ENCODE measurements at places on chromosomes 5 and 9. TPM values are rescaled to one million over a fixed set of nuclear protein-coding genes. Genes with fewer than 3 reads are reported as not detected.

GRCh38 chr5:43041669-43042175, 1.6 kb upstream of the ANXA2R start:
- peak; percentile 80 for DNase-seq

GRCh38 chr5:107364443-107365319, 306.1 kb downstream of the EFNA5 start:
- no peak for DNase-seq

DNA sequence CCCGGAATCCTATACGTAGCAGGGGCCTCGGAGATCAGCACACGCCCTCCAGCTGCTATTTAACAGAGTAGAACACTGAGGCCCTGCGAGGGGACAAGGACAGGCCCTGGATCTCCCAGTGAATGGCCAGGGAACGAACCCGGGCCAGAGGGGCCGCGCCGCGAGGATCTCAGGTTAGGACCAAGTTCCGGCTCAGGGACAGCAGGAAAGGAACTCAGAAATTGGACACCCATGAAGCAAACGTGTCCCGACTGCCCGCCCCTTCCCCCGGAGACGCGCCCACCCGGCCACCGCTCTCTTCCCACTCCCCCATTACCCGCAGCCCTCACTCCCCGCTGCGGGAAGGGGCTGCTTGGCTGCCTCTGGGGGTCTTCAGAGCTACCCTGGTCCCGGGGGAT, 1.0 kb upstream of the FOXE1 start:
- peak; percentile 66 for DNase-seq

GRCh38 chr9:77981332-77981731, 50.3 kb downstream of the GNAQ start:
- peak; percentile 81 for DNase-seq

DNA sequence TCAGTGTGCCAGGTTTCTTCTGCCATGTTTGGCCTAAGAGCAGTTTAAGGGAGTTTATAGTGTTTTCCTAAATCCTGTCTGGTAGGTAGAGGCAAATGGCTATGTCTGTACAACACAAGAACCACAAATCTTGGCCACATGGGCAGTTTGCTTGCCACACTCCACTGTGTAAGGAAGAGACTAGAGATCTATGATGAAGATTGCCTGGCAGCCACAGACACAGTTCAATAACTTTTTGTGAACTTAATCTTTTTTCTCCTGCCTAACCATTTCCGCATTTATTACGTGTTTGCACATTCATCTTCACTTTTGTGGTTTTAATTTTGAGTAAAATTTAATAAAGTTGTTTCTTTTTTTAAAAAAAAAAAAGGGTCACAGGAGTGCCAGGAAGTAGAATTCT, 5.8 kb downstream of the MFAP3 start:
- DNase-seq, result no peak

DNA sequence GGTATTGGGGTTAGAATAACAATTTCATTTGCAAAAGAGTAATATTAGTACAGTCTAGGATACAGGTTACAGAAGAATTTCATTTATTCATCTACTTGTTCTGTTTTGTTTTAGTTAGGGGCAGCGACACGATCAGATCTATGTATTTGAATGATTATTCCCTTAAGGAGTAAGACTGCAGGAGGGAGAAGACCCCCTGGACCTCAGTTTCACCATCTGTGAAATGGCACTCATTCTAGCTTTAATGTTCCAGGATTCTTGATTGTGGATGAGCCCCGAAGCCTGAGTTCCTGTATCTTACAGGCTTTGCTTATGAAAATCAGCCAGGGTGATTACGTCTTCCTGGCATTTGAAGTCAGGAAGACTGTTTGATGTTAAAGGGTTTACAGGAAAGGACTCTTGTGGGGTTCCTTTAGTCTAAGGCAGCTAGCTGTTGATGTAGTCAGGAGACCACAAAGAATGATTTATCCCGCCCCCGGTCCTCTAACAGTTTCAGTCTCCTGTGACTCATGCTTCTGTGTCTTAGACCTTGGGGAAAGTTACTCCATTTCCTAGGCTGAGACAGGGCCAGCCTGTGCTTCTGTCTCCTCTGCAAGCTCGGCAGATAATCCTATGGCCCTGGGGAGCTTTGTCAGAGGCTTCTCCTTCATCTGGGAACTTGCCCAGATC, 11.5 kb downstream of the SMIM3 start:
- no peak for DNase-seq

DNA sequence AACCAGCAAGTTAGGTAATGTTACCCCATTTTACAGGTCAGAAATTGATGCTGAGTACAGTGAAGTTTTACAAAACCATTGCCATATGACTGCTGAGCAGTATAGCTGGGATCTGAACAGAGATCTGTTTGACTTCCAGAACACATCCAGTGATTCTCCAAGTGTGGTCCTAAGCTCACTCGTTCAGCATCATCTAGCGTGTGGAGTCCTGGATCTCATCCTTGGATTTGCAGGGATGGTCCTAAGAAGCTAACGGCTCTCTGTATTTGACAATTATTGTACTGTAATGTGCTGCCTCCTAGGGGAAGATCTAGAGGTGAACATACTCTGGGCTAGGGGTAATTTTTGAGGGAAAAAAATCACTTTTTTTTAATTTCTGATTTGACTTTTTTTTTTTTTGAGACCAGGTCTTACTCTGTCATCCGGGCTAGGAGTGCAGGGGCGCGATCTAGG, 1.4 kb downstream of the SLC26A2 start:
- no peak for DNase-seq

- no peak for DNase-seq
Measured at GRCh38 chr5:110727025-110727314, 499 bp upstream of the TMEM232 start.

GRCh38 chr5:111121926-111122325, 29.8 kb downstream of the WDR36 start:
- DNase-seq, result no peak

DNA sequence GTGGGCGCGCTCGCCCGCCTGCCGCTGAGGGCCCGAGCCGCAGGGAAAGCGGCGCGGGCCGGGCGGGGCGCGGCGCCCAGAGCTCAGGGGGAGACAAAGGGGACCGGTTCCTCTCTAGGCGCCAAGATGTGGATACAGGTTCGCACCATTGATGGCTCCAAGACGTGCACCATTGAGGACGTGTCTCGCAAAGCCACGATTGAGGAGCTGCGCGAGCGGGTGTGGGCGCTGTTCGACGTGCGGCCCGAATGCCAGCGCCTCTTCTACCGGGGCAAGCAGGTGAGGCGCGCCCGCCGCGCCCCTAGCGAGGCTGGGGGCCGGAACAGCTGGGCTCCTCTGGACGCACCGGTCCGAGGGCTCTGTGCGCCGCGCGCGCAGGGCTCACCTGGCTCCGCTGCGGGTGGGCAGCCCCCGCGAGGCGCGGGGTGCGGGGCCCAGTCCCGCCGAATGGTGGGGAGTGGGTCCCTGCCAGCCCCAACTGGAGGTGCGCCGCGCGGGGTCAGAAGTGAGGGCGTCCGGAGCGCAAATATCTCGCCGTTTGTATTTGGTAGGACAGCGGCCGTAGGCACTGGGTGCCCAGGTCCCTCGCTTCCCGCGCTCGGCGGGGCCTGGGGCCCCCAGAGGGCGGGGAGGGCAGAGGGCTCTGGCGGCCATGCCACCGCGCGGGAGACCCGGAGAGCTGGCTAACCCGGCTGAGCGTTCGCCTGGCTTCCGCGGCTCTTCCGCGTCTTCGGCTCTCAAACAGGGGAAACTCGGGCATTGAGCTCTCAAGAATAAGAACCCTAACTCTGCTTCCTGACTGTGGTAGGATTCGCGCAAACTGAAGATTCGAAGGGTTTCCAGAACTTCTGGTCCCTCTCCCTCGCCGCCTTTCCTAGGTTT, 607 bp downstream of the UHRF2 start:
- DNase-seq, result peak; percentile 80

DNA sequence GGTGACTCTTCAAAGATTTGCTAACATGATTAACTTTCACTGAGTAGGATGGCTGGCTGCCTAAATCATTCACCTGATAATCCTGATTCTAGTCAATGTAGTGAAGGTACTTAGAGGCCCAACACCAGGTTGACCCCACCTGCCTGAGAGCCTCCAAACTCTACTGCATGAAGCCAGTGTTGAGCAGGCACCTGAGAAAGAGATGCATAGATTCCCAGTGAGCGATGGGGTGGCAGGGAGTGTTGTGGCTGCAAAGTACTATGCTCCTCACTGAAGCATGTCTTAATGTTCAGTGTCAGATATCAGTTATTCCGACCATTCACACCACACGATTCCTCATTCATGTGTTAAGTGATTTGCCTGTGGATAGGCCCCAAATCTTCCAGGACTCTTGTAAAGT, 804.4 kb downstream of the TLE4 start:
- DNase-seq, result no peak

DNA sequence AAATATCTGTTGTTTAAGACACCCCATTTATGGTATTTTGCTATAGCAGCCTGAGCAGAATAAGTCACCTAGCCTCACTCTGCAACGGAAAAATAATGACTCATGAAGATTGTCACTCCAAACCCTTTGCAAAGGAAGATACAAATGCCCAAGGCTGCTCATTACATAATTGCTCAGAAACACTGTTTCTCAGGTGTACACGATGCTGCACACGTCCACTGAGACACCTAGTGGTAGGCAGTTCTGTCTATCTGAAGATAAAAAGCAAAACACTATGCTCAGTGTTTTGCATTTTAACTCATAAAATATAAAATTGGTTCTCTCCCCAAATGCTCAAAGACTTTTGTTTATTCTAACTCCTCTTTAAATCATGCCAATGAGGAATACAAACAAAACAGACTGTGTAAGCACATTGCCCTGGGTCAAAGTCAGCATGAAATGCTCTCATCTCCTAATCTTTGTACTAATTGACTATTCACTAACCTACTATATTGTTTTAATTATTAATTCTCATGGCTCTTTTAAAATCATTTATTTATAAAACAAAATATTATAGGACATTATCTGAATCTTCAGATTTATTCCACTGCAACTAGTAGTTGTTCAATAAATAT, 7.7 kb upstream of the TSLP start:
- DNase-seq, result no peak

DNA sequence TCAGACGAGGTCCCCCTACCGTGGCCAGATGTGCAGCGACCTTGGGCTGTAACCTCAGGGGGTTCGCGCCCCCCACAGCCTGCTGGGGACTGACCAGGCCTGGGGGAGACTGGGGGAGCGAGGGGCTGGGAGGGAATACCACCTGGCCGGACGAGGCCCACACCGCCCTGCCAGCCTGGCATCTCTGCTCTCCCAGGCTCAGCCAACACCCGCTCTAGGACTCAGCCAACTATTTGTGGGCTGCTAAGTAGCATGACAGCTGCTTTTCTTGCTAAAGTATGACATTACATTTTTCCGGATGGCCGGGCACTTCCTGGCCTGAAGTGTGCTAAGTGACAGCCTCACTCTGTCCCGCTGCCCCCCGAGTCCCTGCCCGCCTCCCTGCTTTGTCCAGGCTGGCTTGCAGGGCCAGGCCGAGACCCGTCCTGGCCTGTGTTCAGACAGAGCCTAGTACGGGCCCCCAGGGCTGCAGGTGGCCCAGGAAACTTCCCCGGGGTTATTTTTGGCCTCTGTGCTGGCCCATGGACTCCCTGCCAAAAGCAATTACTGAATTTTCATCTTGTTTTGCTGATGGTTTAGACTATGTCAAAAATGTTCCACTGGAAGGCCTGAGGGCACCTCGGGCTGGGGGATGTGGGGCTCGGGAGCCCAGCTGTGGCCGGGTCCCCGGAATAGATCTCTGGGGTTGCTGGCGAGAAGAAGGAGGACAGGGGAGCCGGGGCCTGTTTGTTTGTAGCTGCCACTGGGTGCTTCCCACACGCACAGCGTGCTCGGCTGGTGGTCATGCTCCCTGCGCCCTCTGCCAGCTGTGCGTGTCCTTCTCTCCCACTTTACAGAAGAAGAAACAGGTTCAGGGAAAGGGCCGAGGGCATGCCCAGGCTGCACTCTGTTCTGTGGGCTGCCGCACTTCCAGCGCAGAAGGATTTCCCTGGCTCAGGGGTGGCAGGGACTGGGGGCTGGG, 13.4 kb upstream of the SLC2A6 start:
- no peak for DNase-seq

DNA sequence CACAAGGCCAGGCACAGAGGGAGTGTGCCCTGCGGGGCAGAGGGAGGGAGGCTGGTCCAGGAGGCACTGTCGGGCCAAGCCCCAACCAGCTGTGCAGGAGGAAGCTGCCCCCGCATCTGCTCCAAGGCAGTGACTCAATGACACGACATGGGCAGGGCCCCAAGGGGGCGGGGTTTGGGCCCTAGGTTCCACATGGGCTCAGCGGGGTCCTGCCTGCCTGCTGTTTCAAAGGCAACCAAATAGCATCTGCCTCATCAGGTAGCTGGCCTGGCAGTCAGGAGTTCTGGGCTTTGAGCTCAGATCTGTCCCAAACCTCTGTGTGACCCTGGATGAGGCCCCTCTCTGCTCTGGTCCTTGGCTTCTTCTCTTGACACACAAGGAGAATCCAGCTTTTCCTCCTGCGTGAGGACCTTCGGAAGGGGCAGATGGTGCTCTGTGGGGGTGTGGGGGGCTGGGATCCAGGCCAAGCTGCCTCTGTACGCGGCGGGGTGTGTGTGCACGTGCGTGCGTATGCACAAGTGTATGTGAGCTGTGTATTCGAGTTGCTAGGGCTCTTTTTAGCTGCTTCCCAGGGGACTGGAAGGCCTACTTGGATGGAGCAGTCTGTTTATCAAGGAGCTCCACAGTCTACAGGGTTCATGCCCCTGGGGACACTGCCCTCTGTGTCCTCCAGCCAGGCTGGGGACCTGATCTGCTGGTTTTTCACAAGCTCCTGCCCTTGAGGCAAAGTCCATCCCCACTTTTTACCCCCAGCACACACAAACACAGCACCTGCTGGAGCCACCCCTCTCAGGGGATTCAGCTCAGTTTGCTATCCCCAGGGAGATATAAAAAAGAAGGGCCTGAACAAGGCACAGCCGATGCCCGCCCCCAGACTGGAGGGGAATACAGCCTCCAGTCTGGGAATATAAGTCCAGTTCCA, 138.9 kb downstream of the RGS3 start:
- DNase-seq, result peak; percentile 88

The PCDHB14 gene
- total RNA-seq, result 4.4 TPM

The TRIM36 gene
- total RNA-seq, result 0.75 TPM

The ADAMTS6 gene
- total RNA-seq, result 1.9 TPM

The OCLN gene
- total RNA-seq, result 0.51 TPM

The DRD1 gene
- total RNA-seq, result 0.05 TPM

The PHF24 gene
- 0.57 TPM for total RNA-seq

The MACROH2A1 gene
- total RNA-seq, result 112 TPM

The SEMA6A gene
- total RNA-seq, result 4.5 TPM

The PCDHGB7 gene
- 16.4 TPM for total RNA-seq
